Thymus (tissue), 14 donors: ENCODE measurements at places on chromosomes 5 and 9. TPM values are rescaled to one million over a fixed set of nuclear protein-coding genes. Genes with fewer than 3 reads are reported as not detected.

Gene PCDHB11
- polyA plus RNA-seq, result 0.37 TPM

Gene RNF183
- 0.46 TPM for polyA plus RNA-seq

DNA sequence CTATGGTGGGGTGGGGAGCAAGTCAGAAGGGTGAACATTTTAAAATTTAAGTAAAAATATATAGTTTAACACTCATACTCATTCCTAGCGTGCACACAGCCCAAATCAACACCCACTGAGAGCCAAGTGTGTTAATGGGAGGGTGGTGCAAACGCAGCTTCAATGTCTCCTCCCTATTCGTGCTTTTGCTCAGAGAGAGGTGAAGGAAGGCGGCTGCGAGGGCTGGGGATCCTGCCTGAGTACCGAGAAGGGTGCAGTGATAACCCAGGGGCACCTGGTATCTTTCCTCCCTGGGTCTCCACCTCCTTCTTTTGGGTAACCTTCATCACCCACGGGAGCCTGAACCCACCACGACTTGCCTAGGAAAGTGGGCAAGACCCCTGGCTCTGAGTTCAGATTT lies 35.0 kb downstream of the FGF1 start:
- peaks cover 23% of the 10 kb centered on the region for H3K27me3 ChIP-seq
- no peaks in the 10 kb centered on the region for H3K36me3 ChIP-seq
- no peaks in the 10 kb centered on the region for H3K4me1 ChIP-seq
- H3K27ac ChIP-seq, result no peak overlapping the region
- no peak overlapping the region for H3K4me3 ChIP-seq
- DNase-seq, result no peak

GRCh38 chr9:137375321-137376058 lies 47.5 kb downstream of the EXD3 start:
- no peak overlapping the region for H3K4me3 ChIP-seq
- DNase-seq, result no peak
- no peak overlapping the region for H3K27ac ChIP-seq
- no peaks in the 10 kb centered on the region for H3K4me1 ChIP-seq
- no peaks in the 10 kb centered on the region for H3K36me3 ChIP-seq
- no peaks in the 10 kb centered on the region for H3K27me3 ChIP-seq

DNA sequence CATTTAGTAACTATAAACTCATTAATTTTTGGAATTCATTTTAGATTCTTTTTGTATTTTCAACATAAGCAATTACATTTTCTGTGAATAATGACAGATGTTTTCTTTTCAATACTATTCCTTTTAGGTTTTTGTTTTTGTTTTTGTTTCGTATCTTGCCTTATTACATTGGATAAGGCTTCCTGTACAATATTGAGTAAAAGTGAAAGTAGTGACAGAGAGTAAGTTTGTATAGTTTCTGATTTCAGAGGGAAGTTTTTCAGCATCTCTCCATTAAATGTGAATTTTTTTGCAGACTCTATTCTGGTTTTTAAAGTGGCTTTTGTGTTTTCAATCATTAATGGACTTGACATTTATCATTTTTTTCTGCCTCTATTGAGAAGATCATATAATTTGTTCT lies 12.8 kb upstream of the CAMK4 start:
- no peaks in the 10 kb centered on the region for H3K27me3 ChIP-seq
- H3K4me3 ChIP-seq, result no peak overlapping the region
- H3K4me1 ChIP-seq, result no peaks in the 10 kb centered on the region
- DNase-seq, result no peak
- no peak overlapping the region for H3K27ac ChIP-seq
- no peaks in the 10 kb centered on the region for H3K36me3 ChIP-seq

DNA sequence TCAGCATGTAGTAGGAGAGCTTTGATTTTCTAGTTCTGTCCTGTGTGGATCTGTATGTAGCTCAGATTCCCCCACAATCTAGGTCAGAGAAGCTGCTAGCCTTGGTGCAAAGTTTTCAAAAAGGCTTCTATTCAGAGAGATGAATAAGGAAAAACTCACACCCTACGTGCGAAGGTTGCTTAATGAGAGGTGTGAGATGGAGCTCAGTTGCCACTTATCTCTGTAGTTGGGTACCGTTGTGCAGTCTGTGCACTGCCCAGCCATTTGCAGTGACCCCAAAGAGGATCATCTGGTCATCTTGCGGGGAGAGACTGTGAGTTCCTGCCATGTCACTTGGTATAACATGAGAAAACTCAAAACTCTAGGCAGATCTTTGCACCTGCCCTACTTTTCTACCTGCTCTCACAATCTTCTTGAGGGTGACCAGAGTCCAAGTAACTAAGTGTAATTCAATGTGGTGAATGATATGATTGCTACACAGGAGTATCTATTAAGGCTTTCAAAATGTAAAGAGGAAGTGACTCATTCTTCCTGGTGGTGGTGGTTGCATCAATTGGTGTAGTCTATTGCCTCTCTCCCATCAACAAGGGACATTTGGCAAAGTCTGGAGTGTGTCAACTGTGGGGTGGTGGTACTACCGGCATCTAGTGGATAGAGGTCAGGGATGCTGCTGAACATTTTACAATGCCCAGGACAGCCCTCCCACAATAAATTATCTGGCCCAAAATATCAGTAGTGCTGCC lies 65.2 kb downstream of the TMC1 start:
- no peaks in the 10 kb centered on the region for H3K36me3 ChIP-seq
- no peak overlapping the region for H3K27ac ChIP-seq
- no peaks in the 10 kb centered on the region for H3K4me1 ChIP-seq
- DNase-seq, result no peak
- no peaks in the 10 kb centered on the region for H3K27me3 ChIP-seq

- H3K36me3 ChIP-seq, result no peaks in the 10 kb centered on the region
- H3K4me3 ChIP-seq, result no peak overlapping the region
- H3K4me1 ChIP-seq, result no peaks in the 10 kb centered on the region
- no peak for DNase-seq
Measured at GRCh38 chr5:104821606-104822005, 1259.0 kb upstream of the NUDT12 start.

GRCh38 chr9:1639166-1639565 lies 376.0 kb upstream of the SMARCA2 start:
- H3K27me3 ChIP-seq, result no peaks in the 10 kb centered on the region
- H3K4me1 ChIP-seq, result no peaks in the 10 kb centered on the region
- no peaks in the 10 kb centered on the region for H3K36me3 ChIP-seq
- no peak overlapping the region for H3K4me3 ChIP-seq
- DNase-seq, result no peak
